ENCODE measurements at places on chromosomes 3 and 15.

DNA sequence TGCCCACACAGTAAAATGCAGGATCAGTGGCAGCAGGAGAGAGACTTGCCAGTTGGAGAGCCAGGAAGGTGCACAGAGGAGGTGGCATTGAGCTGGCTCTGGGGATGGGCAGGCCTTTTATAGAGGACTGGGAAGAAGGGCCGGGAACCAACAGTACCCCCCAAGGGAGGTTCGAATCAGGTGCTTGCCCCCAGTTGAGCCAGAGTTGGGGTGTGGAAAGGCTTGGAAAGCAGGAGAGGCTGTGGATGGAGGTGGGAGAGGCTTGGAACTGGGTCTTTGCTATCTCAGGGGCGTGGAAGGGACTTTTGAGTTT is 107.6 kb downstream of the KLF13 start:
- DNase-seq: no peak

GRCh38 chr3:103909395-103909794 is 1457.3 kb upstream of the ALCAM start:
- DNase-seq: no peak

GRCh38 chr3:30776186-30776815 is 118.2 kb downstream of the GADL1 start:
- no peak for DNase-seq

DNA sequence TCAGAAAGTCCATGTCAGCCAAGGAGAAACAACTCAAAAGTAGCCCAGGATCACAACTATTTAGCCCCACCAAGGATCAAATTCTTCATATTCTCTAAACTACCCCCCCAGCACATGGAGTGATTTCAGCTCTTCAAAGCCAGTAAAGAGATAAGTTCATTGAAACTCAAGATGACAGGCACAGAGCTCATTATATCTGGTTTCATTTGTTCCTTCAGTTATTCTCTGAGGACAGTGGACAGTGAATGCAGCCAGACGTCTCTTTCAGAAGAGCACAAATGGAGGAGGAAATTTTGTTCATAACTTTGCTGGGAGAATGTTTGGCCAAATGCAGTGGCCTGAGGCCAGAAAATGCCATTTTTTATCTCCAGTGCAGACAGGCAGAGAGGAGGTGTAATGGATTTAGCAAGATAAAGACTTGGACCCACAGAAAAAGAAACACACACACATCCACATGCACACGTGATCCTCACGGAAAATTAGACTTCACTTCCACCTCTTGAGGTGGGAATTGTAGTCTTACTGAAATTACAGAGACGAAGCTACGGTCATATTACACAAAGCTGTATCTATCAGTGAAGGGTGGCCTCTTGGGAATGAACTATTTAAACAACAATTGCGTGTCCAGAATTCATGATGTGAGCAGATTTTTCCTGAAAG is 64.6 kb downstream of the HES1 start:
- peak; percentile 53 for DNase-seq

DNA sequence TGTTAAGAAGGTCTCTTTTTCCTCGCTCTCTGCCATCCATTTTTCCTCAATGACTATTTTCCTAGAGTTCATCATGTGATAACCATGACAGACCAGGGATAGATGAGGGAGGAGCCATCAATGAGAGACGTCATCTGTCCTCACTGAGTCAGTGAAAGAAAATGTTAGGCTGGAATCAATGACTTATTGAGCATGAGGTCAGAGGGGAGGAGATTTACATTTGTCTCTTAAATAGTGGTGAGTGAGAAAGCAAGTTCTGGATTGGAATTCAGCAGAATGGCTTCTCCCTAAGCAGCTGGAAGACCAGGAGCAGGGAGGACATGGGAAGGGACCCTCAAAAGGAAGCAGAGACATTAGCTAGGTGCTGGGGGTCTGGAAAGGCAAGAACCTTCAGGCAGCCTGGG is 28.2 kb upstream of the USP3 start:
- no peak for DNase-seq

DNA sequence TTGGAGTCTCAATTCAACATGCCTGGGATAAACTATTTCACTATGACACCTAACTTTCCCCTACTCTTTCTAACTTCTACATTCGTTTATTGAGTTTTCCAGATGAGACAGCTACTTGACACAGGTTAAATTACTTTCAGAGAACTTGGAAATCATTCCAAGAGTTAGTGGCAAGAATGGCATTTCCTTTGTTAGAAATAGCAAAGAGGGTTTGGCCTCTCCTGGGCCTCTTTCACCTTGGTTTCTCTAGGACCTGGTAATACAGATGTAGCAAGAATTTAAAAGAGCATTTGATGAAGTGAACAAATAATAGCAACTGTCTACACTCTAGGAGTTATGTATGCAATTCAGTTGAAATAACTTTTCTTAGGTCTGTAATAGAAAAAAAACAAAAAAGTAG is 748.9 kb downstream of the MECOM start:
- DNase-seq: no peak

- DNase-seq: peak; percentile 52
These were observed 41.7 kb upstream of the ADAMTS17 start for GRCh38 chr15:100383302-100384107.

GRCh38 chr3:2595486-2595885 is 496.8 kb downstream of the CNTN4 start:
- no peak for DNase-seq

- no peak for DNase-seq
These were observed 30.3 kb upstream of the SPESP1 start for GRCh38 chr15:68900027-68900426.

DNA sequence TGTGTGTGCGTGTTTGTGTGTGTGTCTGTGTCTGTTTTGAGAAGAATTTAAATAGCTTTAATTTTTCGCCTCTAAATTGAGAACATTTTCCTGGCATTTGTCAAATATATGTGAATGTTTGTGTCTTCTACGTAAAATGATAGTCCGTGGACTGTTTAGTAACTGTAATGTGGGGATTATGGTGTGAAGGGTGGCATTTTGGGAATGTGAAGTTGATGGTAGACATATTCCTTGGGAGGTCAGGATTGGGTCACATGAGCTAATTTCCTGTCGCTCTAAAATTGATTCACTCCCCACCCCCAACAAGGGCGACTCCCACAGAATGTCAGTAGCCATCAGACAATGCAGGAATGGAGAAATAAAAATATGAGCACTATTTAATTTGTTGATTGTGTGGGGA is 107.3 kb downstream of the ITPR1 start:
- no peak for DNase-seq

DNA sequence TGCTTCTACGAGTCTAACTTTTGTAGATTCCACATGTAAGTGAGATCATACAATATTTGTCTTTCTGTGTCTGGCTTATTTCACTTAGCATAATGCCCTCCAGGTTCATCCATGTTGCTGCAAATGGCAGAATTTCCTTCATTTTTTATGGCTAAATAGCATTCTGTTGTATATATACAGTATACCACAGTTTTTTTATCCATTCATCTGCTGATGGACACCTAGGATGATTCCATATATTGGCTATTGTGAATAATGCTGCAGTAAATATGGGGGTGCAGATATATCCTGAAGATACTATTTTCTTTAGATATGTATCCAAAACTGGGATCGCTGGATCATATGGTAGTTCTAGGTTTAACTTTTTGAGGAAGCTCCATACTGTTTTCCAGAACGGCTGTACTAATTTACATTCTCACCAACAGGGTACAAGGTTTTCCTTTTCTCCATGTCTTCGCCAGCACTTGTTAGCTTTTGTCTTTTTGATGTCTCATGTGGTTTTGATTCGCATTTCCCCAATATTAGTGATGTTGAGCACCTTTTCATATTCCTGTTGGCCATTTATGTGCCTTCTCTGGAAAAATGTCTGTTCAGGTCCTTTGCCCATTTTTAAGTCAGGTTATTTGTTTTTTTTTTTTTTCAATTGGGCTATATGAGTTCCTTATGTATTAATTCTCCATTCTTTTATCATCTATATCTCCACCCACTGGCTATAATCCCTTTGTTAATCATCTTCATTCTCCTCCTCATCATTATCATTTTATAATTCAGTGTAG is 26.9 kb downstream of the CHCHD4 start:
- no peak for DNase-seq

DNA sequence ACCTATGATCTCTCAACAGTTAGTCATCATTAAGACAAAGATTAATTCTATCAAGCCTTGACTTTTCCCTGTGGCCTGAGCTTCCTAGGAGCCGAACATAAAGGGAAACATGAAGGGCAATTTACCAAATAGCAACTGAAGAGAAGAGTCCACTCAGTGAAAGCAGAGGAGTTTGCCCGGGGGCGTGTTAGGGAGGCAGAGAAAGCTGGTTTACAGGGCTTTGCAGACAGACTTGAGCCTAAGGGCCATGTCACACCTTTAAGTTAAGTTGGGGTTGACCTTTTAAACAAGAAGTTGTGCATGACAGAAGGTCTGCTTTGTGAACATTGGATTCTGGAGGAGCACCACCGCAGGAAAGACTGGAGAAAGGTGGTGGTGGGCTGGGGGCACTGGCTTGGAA is 701.8 kb upstream of the CFAP20DC start:
- DNase-seq: no peak

DNA sequence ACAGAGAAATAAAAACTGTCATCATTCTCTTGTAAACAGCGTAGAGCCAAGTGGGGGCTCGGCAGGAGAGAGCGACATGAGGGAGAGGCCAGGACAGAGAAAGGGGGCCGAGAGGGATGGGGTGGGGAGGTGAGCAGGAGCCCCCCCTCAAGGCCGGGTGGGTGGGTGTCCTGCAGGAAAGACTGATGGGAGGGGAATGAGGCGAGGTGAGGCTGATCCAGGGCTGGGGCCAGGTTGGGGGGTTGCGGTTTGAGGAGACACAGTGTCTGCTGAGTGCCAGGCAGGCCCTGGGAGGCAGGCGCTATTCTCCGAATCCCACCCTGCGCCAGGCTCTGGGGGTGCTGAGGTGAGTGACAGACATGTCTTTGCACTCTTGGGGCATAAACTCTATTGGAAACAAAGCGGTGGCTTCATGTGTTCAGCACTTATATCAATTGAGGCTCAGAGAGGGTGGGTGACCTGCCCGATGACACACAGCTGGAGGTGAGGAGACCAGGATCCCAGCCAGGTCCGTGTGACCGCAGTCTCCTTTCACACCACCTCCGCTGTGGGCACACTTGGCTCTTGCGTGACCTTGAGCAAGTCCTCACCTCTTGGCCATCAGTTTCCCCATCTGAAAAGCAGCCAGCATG is 19.6 kb upstream of the CSPG4 start:
- DNase-seq: no peak

GRCh38 chr3:120449251-120449650 is 1.5 kb downstream of the FSTL1 start:
- DNase-seq: no peak

DNA sequence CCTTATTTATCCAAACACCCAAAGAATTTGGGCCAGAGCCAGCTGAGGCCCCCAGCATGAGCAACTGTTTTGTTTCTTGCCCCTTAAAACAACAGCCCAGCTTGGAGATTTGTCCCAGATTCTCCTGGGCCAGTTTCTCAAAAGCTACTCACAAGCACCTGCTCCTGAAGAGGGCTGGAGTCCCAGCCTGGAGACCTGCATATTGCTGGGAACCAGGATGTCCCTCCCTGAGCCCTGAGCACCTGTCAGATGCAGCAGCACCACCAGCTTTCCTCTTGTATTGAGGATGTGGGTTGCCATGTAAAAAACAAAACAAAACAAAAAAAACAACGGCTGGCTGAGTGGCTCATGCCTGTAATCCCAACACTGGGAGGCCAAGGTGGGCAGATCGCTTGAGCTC is 7.0 kb upstream of the RFT1 start:
- no peak for DNase-seq

DNA sequence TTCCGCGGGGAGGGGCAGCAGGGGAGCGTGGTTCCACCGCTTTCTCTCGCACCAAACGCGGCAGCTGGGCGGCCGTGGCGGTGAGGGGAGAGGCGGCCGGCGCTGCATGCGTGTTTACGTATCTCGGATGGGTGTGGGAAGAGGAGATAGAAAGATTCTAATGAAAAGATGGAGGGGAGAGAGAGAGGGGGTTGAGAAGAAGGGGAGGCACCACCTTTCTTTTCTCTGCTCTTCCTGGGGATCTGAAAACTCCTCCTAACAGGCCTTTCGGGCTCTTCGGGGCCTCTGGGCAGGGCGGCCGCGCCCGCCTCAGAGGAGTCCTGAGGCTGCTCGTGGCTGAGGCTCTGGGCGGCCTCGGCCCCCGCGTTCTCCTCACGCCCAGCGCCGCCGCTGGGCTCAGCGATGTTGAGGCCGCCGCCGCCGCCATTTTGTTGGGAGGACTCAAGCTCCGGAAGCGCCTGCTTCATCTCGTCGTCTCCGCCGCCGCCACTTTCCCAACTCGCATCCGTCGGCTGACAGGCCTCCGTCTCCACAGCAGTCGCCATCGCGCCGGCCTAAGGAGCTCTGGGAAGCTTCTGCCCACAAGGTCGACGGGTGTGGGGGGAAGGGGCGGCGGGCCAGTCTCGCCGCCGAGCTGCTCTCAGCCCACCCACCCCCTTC is 473 bp downstream of the TASOR start:
- peak; percentile 89 for DNase-seq

DNA sequence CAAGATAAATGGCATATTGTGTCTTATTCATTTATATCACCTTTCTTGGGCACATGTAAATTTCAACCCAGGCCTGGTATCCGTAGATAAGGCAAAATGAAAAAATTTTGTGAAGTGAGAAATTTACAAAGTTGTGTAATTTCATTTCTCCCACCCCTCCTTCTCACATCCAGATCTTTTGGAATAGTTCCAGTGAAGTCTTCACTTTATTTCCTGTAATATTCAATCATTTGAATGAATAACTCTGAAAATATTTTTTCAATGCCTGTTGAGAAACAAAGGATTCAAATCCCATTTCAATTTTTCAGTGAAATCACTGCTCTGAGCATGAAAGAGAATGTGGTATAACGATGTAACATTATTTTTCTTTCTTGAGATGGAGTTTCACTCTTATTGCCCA is 53.4 kb downstream of the BTLA start:
- DNase-seq: no peak

- DNase-seq: no peak
These were observed 21.3 kb upstream of the RFTN1 start for GRCh38 chr3:16534640-16535262.

DNA sequence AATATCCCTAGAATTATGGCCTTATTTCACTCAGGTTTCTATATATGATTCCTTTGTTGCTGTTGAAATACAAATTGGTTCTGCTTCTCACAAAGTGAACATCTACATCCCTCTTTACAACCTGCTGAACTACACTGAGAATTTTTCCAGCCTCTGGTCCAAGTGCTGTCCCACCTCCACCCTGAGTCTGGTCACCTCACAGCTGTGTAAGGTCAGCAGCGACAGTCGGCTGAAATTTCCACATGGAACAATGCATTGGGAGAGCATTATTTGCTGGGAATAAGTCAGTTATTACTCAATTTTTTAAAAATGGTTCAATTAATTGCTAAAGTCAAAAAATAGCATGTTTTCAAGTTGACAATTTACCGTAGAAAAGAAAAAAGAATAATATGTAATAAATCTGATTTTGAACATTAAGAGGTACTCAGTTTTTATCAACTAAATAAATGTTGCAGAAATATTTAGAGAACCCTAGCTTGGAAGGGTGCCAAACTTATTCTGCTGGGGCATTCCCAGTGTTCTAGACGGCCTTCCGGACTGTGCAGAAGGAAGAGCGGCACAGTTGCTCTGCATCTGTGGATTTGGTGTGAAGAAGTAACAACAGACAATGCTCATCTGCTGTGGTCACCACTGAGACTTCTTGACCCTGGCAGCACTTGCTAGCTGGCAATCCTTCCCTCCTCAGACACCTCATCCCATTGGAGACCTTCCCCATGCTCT is 1.8 kb downstream of the HCLS1 start:
- no peak for DNase-seq
